ENCODE measurements at places on chromosomes 6 and 20. TPM values are rescaled to one million over a fixed set of nuclear protein-coding genes. Genes with fewer than 3 reads are reported as not detected.

DNA sequence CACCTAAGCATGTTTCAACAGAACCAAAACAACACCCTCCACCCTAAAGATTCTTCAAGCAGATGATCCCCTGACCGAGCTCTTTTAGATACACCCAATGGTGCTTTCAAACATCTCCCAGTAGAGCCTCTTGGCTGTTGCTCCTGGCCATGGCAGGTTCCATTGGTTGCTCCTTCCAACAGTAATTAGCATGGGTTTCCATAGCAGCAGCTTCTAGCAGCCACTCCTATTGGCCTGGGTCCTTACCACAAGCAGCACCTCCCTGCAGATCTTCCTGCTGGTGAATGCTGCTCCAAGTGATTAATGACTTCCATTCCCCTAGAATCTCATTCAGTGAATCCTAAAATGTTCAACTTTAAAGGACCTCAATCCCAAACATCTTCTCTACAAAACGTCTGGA is 13.9 kb downstream of the CCN2 start:
- no peak for DNase-seq

GRCh38 chr6:121393731-121394505 is 41.5 kb upstream of the GJA1 start:
- no peak for DNase-seq

DNA sequence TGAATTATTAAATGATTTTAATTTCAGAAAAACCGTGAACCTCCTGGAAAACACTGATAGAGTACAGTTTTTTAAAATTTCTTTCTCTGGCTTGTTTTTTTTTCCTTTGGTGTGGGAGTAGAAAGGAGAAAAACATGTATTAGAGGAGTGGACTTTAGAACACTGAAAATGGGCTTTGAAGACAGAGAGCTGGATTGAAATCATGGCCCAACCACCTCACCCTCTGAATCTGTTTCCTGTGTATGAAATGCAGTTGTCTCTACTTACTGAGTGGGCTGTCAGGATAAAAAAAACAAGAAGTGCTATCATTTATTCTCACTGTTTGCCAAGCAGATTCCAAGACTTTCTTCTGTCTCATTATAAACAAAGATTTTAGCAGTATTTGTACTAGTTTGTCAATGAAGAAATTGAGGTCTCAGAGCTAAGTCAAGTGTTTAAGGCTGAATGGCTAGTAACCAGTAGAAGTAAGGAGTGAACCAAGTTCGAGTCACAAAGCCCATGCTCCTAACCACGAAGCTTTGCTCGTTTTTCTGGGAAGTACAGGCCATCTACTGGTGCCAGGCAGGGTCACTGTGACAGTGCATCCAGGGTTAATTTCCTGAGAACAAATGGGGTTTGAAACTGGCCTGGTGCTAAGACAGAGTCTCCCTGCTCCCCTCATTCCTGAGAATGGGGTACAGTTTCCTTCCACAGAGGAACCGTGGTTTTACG is 256.4 kb downstream of the TMEM242 start:
- DNase-seq, result no peak

GRCh38 chr20:17854307-17854903 is 114.2 kb downstream of the SNX5 start:
- no peak for DNase-seq

GRCh38 chr6:140068801-140069200 is 694.4 kb upstream of the CITED2 start:
- DNase-seq, result no peak

DNA sequence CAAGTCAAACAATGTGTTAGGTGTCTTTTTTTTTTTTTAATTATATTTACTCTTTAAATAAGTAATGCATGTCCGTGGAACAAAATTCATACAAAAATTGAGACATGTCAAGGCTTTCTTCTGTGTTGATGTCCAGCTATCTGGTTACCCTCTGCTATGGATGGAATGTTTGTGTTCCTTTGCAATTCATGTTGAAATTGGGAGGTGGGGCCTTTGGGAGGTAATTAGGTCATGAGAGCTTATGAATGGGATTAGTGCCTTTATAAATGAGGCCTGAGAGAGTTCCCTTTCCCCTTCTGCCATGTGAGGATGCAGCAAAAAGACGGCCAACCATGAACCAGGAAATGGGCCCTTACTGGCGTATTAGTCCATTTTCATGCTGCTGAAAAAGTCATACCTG is 83.1 kb upstream of the KCNG1 start:
- no peak for DNase-seq

DNA sequence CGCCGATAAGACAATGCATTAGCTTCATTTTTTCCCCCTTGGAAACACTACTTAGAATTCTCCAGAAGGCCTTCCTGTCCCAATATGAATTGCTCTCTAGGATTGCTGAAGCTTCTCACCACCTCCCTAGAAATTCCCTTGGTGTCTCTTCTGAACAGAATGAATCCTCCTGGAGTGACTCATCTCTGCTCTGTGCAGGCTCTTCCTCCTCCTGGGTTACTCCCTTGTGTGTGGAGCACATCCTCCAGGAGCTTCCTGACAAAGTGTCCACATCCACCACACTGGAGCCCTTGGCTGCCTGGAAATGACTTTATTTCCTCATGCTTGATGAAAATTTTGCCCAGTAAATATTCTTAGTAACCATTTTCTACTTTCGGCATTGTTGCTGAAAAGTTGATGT is 54.4 kb downstream of the DTNBP1 start:
- no peak for DNase-seq

GRCh38 chr6:133040094-133040802 is 200.9 kb upstream of the EYA4 start:
- DNase-seq, result no peak

GRCh38 chr6:155128977-155129376 is 133.9 kb downstream of the TIAM2 start:
- no peak for DNase-seq

- DNase-seq, result peak; percentile 55
Measured at GRCh38 chr20:57772349-57772964, 62.6 kb upstream of the PMEPA1 start.

DNA sequence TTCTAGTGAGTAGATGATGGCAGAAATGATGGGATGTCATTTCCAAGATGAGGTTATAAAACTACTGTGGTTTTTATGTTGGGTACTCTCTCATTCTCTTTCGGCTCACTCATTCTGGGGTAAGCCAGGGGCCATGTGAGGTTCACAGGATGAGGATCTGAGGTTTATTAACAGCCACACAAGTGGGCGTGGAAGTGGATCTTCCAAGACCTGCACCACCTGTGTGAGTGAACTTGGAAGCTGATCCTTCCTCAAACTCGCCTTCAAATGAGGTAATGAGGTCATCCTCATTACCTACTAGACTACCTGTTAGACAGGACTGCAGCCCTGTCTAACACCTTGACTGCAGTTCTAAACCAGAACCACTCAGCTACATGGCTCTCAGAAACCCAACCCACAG is 45.1 kb upstream of the TAGAP start:
- peak; percentile 22 for DNase-seq

- no peak for DNase-seq
Measured at GRCh38 chr6:213284-213683, 79.0 kb upstream of the DUSP22 start.

- no peak for DNase-seq
Measured at GRCh38 chr6:142758629-142759025, 186.3 kb downstream of the HIVEP2 start.

DNA sequence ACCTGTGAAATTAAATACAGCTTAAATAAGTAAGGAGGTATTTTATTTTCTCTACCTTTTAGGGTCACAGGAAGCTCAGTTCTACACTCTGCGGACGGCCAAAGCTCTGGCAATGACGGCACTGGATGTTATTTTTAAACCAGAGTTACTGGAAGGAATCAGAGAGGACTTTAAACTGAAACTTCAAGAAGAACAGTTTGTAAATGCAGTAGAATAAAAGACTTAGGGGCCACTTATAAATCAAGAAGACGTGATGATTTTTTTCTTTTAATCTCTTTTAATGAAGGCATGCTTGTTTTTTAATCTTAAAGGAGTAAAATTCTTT is 16.2 kb downstream of the PM20D2 start:
- no peak for DNase-seq

DNA sequence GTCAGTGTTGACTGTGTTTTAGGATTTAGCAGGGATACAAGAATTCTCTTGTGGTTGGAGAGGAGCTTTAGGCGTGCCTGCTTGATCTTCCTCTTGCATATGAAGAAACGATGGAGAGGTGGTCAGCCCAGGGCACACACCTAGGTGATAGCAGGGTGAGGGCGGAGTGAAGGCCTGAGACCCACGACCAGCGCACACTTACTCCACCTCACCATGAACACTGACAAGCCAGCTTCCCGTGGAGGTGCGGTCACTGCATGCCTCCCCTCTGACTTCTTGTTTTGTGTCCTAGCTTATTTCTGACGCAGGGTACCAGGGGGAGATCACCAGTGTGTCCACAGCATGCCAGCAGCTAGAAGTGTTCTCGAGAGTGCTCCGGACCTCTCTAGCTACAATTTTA is 8.1 kb downstream of the NELFCD start:
- DNase-seq, result peak; percentile 45

- DNase-seq, result no peak
Measured at GRCh38 chr6:106490436-106490835, 129.9 kb downstream of the CRYBG1 start.

DNA sequence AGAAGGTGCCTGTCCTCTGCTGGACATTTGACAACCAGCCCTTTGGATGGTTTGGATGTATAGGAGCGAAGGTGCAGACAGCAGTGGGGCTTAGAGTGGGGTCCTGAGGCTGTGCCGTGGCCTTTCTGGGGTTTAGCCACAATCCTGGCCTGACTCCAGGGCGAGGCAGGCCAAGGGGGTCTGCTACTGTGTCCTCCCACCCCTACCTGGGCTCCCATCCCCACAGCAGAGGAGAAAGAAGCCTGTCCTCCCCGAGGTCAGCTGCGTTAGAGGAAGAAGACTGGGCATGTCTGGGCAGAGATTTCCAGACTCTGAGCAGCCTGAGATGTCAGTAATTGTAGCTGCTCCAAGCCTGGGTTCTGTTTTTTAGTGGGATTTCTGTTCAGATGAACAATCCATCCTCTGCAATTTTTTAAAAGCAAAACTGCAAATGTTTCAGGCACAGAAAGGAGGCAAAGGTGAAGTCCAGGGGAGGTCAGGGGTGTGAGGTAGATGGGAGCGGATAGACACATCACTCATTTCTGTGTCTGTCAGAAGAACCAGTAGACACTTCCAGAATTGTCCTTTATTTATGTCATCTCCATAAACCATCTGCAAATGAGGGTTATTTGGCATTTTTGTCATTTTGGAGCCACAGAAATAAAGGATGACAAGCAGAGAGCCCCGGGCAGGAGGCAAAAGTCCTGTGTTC is 1.3 kb upstream of the CDKN1A start:
- peak; percentile 81 for DNase-seq

- no peak for DNase-seq
Measured at GRCh38 chr6:160238761-160239751, 19.6 kb downstream of the SLC22A2 start.

DNA sequence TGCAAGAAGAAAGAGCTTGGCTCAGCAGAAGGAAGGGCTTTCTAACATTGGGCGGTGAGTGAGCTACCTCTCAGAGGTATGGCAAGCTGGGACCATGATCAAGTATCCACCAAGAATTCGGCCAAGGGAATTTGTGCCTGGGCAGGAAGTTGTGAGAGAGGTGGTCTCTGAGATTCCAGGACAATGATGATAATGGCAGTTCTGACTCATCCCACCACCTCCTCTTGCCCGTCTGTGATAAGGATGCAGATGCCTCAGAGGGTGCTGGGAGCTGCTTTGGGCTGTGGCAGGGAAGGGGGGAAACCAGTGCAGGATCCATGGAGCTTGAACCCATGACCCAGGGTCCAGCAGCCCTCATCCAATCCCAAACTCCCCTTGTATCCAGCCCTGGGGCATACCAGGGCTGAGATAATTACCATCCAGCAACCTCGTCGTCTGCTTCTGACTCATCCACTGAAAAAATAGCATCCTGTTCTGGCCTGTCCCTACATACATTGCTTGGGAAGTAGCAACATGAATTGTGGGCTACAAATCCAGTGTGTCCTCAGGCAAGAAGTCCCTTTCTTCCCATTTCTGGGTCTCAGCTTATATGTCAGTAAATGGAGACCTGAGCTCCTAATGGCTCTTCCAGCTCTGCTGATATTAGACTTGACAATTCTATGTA is 5.9 kb downstream of the TGM6 start:
- DNase-seq, result no peak

GRCh38 chr6:133393891-133394290 is 152.7 kb downstream of the EYA4 start:
- DNase-seq, result no peak

GRCh38 chr20:57688864-57689263 is 21.0 kb downstream of the PMEPA1 start:
- no peak for DNase-seq

DNA sequence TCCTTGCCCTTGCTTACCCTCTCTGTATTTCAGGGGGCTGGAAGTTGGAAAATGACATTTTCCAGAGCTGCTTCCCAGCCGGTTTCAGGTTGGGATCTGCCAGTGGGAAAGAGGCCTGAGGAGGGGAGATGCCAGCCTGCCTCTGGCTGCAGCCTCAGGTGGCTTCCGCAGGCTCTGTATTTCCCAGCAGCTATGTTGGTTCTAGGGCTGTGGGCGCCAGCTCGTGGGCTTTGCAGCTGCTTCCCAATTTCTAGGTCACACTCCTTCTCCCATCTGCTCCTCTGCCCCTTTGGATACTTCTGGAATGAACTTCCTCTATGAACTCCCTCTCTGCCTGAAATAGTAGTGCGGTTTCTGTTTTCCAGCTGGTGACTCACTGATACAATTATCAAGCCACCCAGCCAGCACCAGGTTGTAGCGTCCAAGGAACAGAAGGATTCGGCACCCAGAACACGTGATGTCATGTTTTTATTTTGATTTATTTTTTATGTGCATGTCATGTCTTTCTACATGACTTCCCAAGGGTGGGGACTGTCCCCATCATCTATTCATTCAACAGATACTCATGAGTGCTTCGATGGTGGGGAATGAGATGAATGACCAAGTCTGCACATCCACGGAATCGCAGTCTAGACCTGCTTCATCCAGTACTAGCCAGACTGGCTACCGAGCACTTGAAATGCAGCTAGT is 38.0 kb downstream of the TGM2 start:
- DNase-seq, result peak; percentile 74

GRCh38 chr6:125904871-125905270 is 51.7 kb upstream of the HINT3 start:
- no peak for DNase-seq

The SPDEF gene
- 0.16 TPM for total RNA-seq

The SIRPD gene
- total RNA-seq, result 0.42 TPM

The OR2H2 gene
- total RNA-seq, result not detected

The OPRM1 gene
- total RNA-seq, result not detected

The FBXO5 gene
- 3.4 TPM for total RNA-seq

The SIRPB1 gene
- 7.6 TPM for total RNA-seq

The PHACTR3 gene
- total RNA-seq, result 1.8 TPM

The FILIP1 gene
- 8.1 TPM for total RNA-seq

The CLPSL1 gene
- not detected for total RNA-seq

Measured in mesenteric fat pad (tissue), 1 donor.